Amniotic epithelial cell (primary cell): ENCODE measurements at places on chromosomes 16 and 17.

- no peak for DNase-seq
These were observed 950.8 kb upstream of the GOT2 start for GRCh38 chr16:59684911-59685310.

GRCh38 chr16:76941113-76941512, 249.9 kb upstream of the MON1B start:
- no peak for DNase-seq

DNA sequence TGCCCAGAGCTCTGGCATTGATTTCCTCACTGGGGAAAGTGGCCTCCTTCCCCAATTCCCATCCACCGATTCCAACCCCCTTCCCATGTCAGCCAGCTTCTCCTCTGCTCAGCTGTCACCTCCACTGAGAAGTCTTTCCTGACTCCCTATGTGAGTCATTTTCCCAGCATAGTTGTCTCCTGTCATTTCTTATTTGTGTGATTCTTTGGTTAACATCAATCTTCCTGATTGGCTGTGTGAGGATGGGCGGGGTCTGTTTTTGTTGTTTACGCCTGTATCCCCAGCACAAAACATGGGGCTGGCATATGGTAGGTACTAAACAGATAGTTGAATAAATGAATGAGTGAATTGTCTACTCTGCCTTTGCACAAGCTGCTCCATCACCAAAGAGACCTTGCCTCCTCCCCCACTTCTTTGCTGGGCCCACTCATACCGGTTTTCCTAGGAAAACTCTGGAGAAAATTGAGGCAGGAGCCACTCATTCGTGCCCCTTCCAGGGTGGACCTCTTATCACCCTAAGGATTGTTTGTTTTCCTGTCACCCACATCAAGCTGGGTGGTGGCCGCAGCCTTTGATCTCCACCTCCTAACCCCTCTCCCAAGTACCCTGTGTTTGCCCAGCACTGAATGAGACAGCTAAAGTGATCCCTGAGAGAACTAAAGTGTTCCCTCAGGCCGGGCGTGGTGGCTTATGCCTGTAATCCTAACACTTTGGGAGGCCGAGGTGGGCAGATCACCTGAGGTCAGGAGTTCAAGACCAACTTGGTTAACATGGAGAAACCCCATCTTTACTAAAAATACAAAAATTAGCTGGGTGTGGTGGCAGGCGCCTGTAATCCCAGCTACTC, 1.2 kb upstream of the GRB7 start:
- no peak for DNase-seq

GRCh38 chr16:3854750-3855541, 25.6 kb downstream of the CREBBP start:
- peak; percentile 74 for DNase-seq

- DNase-seq: no peak
These were observed 156.4 kb downstream of the SNX29 start for GRCh38 chr16:12132850-12133440.
